ENCODE measurements at places on chromosomes 2 and 18. TPM values are rescaled to one million over a fixed set of nuclear protein-coding genes. Genes with fewer than 3 reads are reported as not detected.
A peak's percentile ranks its signal among the peaks of the same experiment; 100 is the strongest.

The ACYP2 gene
- 9.7 TPM for total RNA-seq

GRCh38 chr2:104040771-104041170 lies 813.1 kb upstream of the POU3F3 start:
- ATAC-seq = no peak

The GPR17 gene
- total RNA-seq = not detected

The ASXL3 gene
- total RNA-seq = not detected

The REG3G gene
- total RNA-seq = not detected

The C1QL2 gene
- total RNA-seq = not detected

- ATAC-seq = no peak
Measured at GRCh38 chr18:10442551-10442971, 11.9 kb upstream of the APCDD1 start.

The CDH2 gene
- total RNA-seq = not detected

DNA sequence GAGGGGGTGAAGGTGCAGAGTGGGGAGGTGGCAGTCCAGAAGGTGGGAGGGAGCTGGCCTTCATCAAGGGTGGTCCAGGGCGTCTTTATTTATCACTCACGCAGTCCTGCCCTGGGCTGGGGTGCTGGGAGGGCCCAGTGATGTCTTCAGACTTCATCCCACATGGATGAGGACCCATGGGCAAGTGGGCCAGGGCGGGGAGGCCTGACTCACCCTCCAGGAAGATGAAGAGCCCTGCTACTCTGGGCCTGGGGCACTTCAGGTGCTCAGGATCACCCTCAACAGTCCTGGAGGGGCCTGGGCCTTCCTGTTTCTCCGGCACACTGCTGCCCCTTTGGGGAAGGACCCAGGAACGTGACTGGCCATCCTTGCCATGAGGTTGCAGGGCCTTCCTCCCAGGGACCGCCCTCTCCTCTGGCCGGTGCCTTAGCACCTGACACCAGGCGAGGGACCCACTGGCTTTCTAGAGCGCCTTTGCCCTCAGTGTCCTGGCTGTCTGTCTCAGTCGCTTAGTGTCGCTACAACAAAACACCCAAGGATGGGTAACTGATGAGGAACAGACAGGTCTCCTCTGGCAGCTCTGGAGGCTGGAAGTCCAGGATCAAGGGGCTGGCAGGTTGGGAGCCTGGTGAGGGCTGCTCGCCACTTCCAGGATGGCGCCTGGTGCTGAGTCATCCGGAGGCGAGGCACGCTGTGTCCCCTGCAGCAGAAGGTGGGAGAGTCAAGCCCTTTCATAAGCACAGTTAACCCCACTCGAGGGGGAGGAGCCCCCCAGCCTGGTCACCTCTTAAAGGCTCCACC lies 57.8 kb upstream of the HS6ST1 start:
- no peak for ATAC-seq

- ATAC-seq = no peak
Measured at GRCh38 chr18:48724442-48724841, 185.6 kb downstream of the CTIF start.

DNA sequence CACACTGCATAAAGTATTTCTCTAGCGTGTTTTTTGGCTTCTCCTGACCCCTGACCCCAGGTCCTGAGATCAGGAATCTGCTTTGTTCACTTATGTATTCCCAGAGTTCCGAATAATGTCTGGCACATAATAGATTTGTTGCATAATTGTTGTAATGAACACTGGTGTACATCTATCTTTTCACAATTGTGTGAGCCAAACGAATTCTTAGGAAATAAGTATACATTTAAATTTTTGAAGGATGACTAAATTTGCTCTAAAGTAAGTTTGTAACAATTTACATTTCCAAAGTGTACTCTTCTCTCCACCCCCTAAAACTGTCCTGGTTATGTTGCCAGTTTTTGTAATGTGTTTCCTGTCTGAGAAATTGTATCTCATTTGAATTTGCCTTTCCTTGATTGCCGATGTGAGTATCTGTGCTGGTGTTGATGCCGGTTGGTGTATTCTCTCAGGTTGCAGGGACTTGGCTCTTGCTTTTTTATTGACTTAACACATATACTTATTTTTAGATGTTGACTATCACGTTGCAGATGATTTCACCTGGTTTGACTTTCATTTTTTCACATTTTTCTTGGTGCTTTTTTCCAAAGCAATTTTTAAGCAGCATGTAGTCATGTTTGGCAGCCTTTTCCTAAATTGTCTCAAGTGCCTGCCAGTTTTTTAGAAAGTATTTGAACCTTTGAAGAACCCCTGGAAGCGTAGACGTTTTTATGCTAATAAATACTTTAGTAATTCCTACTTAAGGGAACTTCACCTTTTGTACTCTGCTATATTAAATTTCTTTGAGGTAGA lies 16.1 kb upstream of the FARP2 start:
- no peak for ATAC-seq

- no peak for ATAC-seq
Measured at GRCh38 chr2:231207734-231208133, 9.3 kb downstream of the ARMC9 start.

The SMAD2 gene
- 170 TPM for total RNA-seq

- ATAC-seq = peak; percentile 16
Measured at GRCh38 chr2:201122276-201122675, 6.3 kb downstream of the CFLAR start.

DNA sequence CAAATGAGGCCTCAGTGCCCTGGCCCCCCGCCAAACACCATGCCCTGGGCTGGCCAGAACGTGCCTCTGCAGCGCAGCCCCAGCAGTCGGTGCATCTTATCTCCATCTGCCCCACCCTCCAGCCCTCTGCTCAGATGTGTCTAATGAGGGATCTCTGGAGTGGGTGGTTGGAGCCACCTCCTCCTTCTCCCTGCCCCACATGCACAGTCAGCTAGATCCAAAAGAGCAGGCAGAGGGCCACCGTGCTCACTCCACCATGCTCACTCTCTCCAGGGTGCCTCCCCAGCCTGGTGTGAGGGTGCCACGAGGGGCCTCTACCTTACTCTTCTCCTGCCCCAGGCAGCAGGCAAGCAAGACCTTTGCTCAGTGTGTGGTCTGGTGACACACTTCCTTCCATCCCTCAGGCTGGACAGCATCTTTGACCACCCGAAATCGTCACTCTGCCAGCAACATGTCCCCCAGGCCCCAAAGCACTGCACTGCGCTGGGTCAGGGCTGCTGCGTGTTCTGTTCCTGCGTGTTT lies 266.1 kb upstream of the HDAC4 start:
- ATAC-seq = no peak

DNA sequence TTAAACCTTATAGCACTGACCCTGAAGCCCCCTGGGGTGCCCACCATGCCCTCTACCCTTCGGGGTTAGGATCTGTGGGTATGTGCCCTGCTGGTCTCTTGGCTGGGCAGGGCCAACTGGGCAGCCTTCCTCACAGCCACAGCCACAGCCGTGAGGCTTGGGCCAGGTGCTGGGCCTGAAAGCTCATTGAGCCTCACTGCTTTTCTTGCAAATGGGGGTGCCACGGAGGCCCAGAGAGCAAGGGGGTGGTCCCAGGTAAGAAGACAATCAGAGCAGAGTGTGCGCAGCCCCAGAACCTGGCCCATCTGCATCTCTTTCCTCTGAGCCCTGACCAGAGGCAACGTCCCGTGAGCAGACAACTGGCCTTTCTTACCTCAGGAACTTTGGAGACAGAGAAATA lies 34.7 kb downstream of the KCNF1 start:
- no peak for ATAC-seq

The KCNG2 gene
- not detected for total RNA-seq

- ATAC-seq = no peak
Measured at GRCh38 chr2:168355121-168355520, 101.0 kb upstream of the CERS6 start.

DNA sequence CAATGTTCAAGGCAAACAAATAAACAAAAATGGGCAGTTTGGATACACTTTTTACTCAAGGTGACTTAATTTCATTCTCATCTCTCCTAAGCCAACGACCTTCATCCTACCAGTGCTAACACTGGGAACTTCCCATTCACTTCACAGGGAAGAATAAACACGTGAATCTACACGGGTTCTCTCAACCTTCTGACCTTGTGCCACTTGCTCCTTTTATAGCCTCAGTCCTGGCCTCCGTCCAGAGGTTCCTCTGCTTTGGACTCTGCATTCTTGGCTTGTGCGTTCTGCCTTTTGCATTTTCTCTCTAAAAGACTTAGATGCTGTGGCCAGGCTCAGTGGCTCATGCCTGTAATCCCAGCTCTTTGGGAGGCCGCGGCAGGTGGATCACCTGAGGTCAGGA lies 13.8 kb downstream of the ZNF2 start:
- no peak for ATAC-seq

DNA sequence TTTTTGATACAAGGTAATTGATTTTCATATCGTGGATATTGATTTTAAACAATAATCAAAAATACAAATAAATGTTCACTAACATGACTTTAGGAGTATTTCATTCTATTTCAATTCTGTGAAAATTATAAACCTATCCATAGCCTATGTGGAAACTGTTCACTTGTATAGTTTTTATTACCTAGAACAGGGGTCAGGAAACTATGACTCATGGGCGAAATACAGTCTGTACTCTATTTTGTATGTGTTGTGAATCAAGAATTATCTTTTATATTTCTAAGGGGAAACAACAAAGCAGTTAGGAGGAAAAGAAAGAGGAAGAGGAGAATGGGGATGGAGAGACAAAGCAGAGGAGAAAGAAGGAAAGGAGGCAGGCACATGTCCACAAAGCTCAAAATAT lies 181.7 kb upstream of the VRK2 start:
- no peak for ATAC-seq

The XIRP2 gene
- not detected for total RNA-seq

GRCh38 chr2:9754532-9754887 lies 88.8 kb upstream of the TAF1B start:
- ATAC-seq = peak; percentile 5

The CHAC2 gene
- 17.7 TPM for total RNA-seq

DNA sequence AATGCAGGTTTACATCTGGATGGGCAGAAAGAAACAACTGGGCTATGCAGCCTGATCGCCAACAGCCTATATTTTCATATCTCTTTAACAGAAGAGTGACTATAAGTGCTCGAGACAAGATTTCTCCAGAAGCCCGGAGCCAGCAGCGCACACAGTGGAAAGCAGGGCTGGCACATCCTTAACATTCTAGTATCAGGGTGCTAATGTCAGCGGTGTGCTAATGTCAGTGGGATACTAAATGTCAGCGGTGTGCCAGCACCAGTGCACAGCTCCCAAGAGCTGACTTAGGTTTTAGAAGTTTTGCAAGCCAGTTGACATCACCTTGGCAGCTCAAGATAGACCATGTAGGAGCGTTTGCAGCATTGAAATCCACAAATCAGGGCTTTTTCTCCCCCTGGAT lies 8.3 kb downstream of the BMP10 start:
- no peak for ATAC-seq

- no peak for ATAC-seq
Measured at GRCh38 chr2:38113981-38114708, 38.2 kb upstream of the CYP1B1 start.

The GATA6 gene
- not detected for total RNA-seq

The MEIS1 gene
- not detected for total RNA-seq

- no peak for ATAC-seq
Measured at GRCh38 chr2:229713371-229714079, 830 bp downstream of the DNER start.

DNA sequence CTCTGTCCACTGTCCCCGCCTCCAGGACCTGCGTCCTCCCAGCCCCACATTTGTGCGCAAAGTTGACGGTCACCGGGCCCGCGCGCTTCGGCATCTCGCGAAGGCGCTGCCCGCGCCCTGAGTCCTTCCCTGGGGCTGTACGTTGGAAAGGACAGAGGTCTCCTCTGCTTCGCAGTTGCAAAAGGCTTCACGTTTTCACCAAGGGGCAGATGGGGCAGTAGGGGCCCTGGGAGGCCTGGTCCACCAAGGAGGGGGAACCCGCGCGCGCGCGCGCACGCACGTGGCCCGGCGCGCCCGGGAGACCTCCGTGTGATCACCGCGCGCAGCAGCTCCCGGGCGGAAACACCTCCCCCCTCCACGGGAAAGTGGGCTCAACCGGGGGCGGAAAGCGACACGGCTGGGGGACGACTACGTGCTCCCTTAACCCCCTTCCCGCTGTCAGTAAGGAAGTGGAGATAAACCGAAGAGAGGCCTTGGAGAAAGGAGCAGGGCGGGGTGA lies 21.9 kb downstream of the TEX44 start:
- peak; percentile 5 for ATAC-seq

The GREB1 gene
- total RNA-seq = 1.0 TPM

GRCh38 chr2:215884451-215885087 lies 128.8 kb downstream of the MREG start:
- no peak for ATAC-seq

The CCDC74B gene
- total RNA-seq = 4.4 TPM

DNA sequence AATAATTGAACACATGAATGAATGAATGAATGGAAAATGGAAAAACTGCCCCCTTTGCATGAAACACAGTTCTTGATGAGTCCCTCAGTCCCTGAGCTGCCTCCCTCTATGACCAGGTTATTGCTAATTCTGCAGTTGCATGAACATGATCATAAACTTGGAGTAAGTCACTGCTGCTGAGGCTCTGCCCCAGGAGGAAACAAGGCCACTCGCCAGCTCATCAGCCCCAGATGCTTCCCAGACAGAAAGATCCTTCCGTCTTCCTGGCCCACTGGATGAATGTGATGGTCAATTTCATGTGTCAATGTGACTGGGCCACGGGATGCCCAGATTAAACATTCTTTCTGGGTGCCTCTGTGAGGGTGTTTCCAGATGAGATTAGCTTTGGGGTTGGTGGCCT lies 16.4 kb downstream of the GPR45 start:
- ATAC-seq = no peak

DNA sequence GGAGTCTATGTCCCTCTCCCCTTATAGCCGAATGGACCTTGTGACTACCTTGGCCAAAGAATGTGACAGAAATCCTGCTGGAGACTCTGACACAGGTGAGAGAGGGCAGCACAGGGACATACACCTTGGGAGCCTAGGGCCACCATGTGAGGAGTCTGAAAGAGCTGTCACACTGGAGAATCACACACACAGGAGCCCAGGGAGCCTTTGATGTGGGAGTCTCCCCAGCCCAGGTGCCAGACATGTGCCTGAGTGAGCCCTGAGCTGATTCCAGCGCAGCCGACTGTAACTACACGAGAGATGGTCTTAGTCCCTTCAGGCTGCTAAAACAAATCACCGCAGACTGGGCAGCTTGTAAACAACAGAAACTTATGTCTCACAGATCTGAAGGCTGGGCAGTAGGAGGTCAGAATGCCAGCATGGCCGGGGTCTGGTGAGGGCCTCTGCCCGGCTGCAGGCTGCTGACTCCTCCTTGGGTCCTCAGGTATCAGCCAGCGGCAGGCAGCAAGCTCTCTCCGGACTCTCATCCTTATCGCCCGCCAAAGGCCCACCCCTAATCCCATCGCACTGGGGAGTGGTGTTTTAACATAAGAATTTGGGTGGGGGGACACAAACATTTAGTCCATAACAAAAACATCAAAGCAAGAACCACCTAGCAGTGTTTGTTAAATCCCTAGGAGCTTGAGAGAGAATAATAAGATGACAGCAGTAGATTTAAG lies 63.8 kb upstream of the GPR45 start:
- ATAC-seq = no peak
